ENCODE measurements at places on chromosomes 3 and 15.
A peak's percentile ranks its signal among the peaks of the same experiment; 100 is the strongest.

GRCh38 chr3:66483006-66483405 lies 17.8 kb downstream of the LRIG1 start:
- no peak for DNase-seq

DNA sequence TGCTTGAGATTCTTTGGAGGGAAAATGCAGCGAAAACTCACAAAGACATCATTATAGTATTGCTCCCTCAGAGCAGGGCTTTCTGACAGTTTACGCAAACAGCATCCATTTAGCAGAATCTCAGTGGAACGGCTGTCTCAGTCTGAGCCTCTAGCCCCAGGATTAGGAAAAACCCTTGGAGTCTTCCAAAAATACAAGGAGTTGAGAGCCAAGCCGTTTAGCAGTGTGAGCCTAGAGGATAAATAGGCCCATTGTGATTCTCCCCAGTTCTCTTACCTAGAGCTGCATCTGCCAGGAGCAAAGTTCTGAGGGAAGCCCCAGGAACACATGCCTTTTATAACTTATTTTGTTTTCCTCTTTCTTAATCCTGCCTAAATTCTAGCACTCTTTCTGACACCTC lies 359.6 kb downstream of the NTRK3 start:
- DNase-seq = no peak

DNA sequence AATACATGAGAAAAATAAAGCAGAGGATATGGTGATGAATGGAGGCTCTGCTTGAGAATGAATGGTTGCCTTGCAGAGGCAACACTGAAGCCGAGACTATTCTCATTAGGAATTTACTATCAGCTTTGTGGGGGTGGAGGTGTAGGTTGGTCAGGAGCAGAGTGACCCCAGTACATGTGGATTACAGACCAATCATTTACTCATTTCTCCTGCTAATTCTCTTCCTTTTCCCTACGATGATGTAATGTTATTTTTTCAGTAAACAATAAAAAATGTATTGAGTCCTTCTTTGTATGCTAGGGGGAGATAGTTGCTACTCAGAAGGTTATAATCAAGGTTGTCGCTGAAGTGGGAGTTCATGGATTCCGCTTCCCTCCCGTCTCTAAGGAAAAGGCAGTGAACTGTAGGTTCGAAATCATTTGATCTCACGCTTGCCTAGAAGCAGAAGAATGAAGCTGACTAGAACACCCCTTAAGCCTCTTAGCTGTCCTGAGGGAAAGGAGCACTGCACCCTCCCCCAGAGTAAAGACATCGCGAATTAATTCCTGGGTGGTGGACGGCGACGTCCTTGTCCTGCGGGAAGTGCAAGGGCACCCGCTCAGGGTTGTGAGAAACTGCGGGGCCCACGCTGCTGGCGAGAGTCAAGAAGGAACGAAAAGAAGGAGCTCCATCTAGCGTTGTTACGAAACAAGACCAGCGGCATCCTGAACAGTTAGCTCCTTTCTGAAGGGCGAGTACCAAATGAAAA lies 213.2 kb upstream of the PFN2 start:
- peak; percentile 80 for DNase-seq

- DNase-seq = no peak
Measured at GRCh38 chr3:151276038-151276686, 2.2 kb downstream of the P2RY14 start.

- DNase-seq = peak; percentile 43
Measured at GRCh38 chr15:71743861-71744382, 66.4 kb upstream of the NR2E3 start.

DNA sequence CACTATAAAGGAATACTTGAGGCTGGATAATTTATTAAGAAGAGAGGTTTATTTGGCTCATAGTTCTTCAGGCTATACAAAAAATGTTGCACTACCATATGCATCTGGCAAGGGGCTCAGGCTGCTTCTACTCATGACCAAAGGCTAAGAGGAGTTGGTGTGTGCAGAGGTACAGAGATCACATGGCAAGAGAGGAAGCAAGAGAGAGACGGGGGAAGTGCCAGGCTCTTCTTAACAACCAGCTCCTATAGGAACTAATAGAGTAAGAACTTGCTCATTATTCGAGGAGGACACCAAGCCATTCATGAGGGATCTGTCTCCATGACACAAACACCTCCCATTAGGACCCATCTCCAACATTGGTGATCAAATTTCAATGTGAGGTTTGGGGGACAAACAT lies 6.0 kb upstream of the FNDC3B start:
- DNase-seq = no peak

DNA sequence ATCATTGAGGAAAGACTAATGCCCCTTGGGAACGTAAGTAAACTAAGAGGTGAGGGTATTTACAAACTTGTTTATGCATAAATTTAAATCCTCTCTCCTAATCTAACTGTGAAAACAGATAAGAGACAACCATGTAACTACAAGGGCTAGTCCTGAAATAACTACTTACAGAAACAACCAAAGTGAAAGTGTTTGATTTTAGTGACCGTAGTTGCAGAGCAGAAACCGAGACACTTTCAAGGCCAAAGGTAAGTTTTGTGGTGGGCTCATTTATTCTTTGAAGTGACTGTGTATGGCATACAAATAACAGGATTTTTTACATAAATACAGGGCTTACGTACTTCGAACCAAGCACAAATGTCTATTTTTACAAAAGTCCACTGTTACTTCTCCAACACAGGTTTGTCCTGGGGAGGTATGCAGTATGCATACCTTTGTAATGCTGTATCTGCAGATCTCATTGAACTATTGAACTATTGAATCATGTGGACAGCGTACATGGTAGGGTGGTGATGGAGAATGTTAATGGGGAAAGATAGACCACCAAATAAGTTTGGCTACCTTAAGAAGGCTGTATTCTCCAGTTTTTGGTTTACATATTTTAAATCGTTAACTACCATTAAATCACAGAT lies 99.6 kb upstream of the RBMS3 start:
- no peak for DNase-seq

GRCh38 chr3:74839566-74839965 lies 225.1 kb upstream of the CNTN3 start:
- no peak for DNase-seq

GRCh38 chr3:49415931-49416601 lies 3.8 kb downstream of the TCTA start:
- DNase-seq = no peak

DNA sequence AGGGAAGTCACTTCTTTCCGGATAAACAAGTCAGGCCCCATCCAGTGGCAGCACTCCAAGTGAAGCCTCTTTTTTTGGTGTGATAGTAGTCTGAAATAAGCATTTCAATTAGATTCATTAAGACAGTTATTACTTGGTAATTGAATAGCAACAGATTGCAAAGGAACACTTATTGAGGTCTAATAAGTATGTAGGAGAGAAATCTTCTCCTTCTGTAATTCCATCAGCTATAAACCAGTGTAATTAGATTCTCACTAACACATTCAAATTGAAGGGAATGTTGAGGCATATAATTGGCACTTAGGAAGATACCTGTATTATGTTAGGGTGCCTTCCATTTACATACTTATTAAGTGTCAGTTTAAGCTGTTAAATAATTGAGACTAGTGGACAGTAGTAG lies 73.9 kb downstream of the SEMA6D start:
- DNase-seq = no peak

- DNase-seq = no peak
Measured at GRCh38 chr15:60865507-60865906, 363.6 kb downstream of the RORA start.

DNA sequence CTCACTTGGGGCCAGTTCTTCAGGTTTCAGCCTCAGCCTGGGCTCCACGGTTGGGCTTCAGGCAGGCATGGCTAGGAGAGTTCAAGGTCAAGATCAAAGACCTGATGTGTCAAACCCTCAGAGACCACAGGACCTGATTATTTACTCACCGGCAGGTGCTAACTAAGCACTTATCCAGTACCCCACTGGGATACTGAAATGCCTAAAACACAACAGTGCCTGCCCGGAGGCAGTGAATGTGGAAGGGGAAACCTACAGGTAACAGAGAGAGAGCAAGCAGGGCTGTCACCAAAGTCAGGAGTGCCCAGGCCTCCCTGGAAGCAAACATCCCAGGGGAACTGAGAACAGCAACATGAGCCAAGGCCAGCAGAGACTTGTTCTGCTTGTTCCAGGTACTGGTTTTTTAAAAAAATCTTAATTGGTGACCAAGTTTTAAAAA lies 6.7 kb downstream of the IDH2 start:
- DNase-seq = no peak

- peak; percentile 62 for DNase-seq
Measured at GRCh38 chr3:149314807-149315578, 18.4 kb downstream of the TM4SF18 start.

GRCh38 chr15:32840507-32841245 lies 122.9 kb downstream of the GREM1 start:
- no peak for DNase-seq

GRCh38 chr15:35115155-35115725 lies 30.1 kb upstream of the NANOGP8 start:
- DNase-seq = no peak

GRCh38 chr3:117356091-117356705 lies 646.6 kb downstream of the TUSC7 start:
- DNase-seq = no peak

DNA sequence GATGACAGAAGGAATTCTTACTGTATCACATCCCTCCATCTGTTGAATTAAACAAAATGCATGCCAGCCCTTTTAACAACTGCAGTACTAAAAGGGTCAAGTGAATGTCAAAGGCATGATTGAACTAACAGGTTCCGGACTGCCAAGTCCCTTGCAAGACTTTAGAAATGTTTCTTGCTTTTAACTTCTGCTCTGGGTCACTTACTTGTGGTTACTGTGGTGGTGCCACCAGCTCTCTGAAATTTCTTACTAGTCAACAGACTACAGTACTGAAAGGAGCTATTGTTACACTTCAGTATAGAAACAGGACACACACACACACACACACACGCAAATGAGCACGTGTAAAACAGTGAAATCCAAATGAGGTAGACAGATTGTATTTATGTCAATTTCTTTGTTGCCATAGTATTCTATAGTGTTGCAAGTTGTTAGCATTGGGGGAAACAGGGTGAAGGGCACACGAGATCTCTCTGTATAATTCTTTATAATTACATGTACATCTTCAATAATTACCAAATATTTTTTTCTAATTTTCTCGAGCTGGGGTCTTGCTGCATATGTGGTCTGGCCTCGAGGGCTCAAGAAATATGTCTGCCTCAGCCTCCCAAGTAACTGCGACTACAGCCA lies 79.9 kb upstream of the SLC25A26 start:
- no peak for DNase-seq

DNA sequence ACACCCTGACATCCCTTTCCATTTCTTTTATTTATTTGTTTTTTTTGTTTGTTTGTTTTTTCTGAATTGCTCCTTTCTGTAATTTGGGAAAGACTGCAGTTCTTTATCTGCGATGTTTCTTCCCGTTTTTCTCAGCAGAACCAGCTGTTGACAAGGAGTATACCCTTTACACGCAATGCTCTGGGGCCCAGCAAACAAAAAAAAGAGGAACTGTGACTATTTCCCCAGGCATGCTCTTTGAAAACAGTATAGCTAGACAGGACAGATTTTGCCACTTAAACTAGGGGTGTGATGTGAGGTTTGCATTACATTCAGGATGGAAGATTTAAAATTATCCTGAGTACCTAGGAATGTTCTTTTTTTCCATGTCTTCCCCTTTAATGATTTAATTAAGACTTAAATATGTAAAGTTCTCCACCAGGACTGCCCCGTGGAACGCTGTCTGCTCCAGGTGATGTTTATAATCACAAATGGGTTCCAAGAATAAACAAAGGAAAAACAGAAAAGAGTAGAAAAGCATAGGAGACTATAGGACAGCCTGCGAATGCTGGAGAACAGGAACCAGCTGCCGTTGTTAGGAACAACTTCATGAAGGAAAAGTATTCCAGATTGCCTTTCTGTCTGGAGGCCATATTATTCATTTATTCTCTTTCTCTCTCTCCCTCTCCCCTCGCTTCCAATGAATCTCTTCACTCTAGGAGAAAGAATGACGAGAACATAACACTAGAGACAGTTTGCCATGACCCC lies 43.3 kb downstream of the TGFBR2 start:
- peak; percentile 74 for DNase-seq

GRCh38 chr15:29736744-29737020 lies 85.6 kb downstream of the TJP1 start:
- DNase-seq = peak; percentile 29

- DNase-seq = peak; percentile 6
Measured at GRCh38 chr15:84033793-84034553, 201.6 kb upstream of the GOLGA6L4 start.

DNA sequence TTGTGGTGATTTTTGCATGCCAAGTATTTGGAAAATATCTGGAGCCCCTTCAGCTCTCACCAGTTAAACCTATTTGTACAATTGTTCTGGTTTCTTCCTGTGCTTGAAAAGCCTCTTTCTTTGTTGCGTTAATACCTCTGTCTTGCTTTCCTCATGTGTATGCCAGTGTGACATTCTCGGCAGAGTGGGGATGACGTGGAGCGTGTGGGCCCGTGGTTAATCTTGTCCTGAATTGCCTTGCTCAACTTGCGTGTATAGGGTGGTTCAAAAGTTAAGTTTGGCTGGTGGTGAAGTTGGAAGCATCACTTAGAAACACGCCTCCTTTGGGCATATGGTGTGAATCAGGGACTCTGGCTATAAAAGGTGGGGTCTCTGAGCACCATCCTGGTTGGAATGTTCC lies 67.1 kb downstream of the IGF1R start:
- no peak for DNase-seq

DNA sequence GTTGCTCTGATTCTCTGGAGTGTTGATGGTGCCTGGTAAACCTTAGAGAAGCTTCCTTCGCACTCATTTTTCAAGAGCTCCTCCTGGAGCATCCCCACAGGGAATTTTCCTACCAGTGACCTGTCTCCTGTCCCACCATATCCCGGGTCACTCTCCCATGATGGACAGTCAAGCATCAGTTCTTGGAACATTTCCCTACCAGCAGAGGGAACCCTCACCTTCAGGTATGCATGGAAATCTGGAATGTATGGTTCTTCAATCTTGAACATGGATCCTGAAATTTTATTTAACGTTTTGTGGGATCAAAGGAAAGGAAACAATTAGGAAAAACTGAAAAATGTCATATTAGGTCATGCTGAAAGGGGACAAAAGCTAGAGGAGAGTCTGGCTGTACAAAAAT lies 153.8 kb downstream of the SPATA16 start:
- DNase-seq = no peak

DNA sequence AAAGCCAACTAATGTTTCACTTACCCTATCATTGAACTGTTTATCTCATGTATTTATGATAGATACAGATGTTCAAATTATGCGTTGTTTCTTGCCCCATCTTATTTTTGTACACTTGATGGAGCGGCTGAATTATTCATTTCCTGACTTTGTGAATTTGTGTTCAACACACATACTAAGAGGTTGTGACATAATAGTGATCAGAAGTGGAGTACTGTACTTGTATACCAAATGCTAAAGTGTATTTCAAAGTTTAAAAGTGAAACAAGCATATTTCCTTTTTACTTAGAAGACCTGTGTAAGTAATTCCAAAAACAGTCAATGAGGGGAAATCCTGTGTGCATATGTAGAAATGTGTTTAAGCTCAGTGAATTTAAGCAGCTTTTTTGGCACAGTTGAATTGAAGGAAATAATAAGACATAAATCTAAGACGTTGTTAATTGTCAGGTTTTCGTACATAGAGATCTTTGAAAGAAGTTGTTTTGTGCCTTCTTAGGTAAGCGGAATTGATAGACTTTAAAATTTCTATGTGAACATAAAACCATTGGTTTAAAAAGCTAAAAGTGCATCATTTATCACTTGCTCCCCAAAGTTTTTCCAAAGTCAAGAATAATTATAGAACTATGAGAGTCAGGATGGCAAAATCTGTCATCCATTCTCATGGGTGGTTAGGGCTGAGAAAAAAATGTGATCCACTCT lies 1.9 kb downstream of the NFKBIZ start:
- DNase-seq = no peak

GRCh38 chr3:120095226-120095978 lies 1.2 kb upstream of the GSK3B start:
- DNase-seq = peak; percentile 89

GRCh38 chr15:93231261-93231925 lies 142.4 kb upstream of the RGMA start:
- no peak for DNase-seq
